ENCODE measurements at places on chromosomes 1 and 21. TPM values are rescaled to one million over a fixed set of nuclear protein-coding genes. Genes with fewer than 3 reads are reported as not detected.

GRCh38 chr21:41509145-41509496, 1.2 kb upstream of the TMPRSS2 start:
- peaks cover 42% of the 10 kb centered on the region for H3K27me3 ChIP-seq
- H3K4me1 ChIP-seq = peaks cover 14% of the 10 kb centered on the region
- DNase-seq = no peak

DNA sequence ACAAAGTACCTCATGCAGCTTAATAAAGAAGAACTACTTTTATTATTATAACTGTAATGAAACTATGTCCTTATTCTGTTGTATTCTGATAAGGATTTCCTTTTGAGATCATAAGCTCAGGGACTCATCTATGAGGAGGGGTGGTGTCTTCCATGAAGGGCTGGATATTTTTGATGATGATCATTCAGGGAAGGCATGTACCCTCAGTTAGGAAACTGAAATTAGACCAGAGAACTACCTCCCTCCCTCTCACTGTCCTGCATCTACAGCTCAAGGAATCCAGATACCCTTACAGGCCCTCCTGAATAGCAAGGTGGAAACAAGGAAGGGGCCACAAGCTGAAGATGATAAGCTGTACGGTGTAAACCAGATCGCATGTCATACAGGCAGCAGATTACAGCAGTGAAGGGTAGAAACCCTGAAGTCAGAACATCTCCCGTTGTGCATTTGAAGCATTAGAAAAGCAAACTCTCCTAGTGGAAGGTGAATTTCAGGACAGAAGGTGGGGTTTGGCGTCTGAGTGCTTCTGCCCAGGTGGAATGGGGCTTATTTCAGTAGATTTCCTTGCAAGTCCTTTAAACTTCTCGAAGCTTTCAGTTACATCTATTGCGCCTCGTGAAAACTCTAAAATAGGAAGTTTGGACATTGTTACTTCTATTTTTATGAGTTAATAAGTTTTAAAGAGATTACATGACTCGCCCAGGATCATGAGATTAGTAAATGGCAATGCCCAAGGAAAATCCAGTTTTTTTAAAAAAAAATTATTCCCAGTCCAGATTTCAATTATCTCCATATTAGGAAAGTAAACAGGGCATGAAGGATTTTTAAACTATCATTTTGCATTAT, 101.1 kb upstream of the HNRNPU start:
- no peaks in the 10 kb centered on the region for H3K36me3 ChIP-seq

- peak overlapping the region; percentile 0 for H3K27ac ChIP-seq
- H3K4me1 ChIP-seq = peaks cover 15% of the 10 kb centered on the region
- peaks cover 2% of the 10 kb centered on the region for H3K36me3 ChIP-seq
- no peak for DNase-seq
- H3K27me3 ChIP-seq = no peaks in the 10 kb centered on the region
Measured at GRCh38 chr1:98849969-98850636, 154.6 kb downstream of the PLPPR5 start.

DNA sequence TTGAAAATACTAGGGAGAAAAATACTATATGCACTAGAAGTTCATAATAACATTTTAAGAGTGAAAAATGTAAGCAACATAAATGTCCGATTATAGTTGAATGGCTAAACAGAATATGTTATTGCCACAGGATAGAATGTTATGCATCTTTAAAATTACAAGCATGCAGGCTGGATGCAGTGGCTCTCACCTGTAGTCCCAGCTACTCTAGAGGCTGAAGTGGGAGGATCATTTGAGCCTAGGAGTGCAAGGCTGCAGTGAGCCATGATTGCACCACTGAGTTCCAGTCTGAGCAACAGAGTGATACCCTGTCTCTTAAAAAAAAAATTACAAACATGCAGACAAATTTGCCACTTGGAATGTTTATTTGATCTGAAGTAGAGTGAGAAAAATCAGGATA, 3.0 kb upstream of the BATF3 start:
- no peaks in the 10 kb centered on the region for H3K36me3 ChIP-seq
- H3K4me1 ChIP-seq = peaks cover 32% of the 10 kb centered on the region
- H3K27ac ChIP-seq = peak overlapping the region; percentile 68
- no peaks in the 10 kb centered on the region for H3K27me3 ChIP-seq
- no peak for DNase-seq

GRCh38 chr1:48930011-48930410, 153.3 kb upstream of the BEND5 start:
- no peak overlapping the region for H3K27ac ChIP-seq
- no peaks in the 10 kb centered on the region for H3K4me1 ChIP-seq
- H3K27me3 ChIP-seq = no peaks in the 10 kb centered on the region
- no peak overlapping the region for H3K4me3 ChIP-seq
- no peaks in the 10 kb centered on the region for H3K36me3 ChIP-seq

GRCh38 chr1:151511636-151512215, 539 bp downstream of the CGN start:
- peak overlapping the region; percentile 57 for H3K27ac ChIP-seq
- H3K4me1 ChIP-seq = peaks cover 22% of the 10 kb centered on the region
- H3K36me3 ChIP-seq = no peaks in the 10 kb centered on the region
- H3K27me3 ChIP-seq = no peaks in the 10 kb centered on the region
- DNase-seq = peak; percentile 27

- H3K36me3 ChIP-seq = no peaks in the 10 kb centered on the region
- peaks cover 15% of the 10 kb centered on the region for H3K4me1 ChIP-seq
- no peak for DNase-seq
Measured at GRCh38 chr1:20153000-20153418, 13.9 kb downstream of the PLA2G2F start.

- no peak overlapping the region for H3K27ac ChIP-seq
- H3K27me3 ChIP-seq = no peaks in the 10 kb centered on the region
- peaks cover 2% of the 10 kb centered on the region for H3K36me3 ChIP-seq
- no peak for DNase-seq
- H3K4me1 ChIP-seq = peaks cover 20% of the 10 kb centered on the region
Measured at GRCh38 chr1:2251786-2252185, 23.7 kb downstream of the SKI start.

GRCh38 chr1:22143065-22144033, at the start of gene WNT4:
Gene WNT4, minus strand, starts transcription at chr1:22143097. Its CDS starts 175 bp downstream, at chr1:22142922.
- peak within 1 kb of the TSS; percentile 89 for H3K4me3 ChIP-seq
- peak; percentile 25 for DNase-seq
- peaks cover 7% of the 10 kb centered on the region for H3K4me1 ChIP-seq

DNA sequence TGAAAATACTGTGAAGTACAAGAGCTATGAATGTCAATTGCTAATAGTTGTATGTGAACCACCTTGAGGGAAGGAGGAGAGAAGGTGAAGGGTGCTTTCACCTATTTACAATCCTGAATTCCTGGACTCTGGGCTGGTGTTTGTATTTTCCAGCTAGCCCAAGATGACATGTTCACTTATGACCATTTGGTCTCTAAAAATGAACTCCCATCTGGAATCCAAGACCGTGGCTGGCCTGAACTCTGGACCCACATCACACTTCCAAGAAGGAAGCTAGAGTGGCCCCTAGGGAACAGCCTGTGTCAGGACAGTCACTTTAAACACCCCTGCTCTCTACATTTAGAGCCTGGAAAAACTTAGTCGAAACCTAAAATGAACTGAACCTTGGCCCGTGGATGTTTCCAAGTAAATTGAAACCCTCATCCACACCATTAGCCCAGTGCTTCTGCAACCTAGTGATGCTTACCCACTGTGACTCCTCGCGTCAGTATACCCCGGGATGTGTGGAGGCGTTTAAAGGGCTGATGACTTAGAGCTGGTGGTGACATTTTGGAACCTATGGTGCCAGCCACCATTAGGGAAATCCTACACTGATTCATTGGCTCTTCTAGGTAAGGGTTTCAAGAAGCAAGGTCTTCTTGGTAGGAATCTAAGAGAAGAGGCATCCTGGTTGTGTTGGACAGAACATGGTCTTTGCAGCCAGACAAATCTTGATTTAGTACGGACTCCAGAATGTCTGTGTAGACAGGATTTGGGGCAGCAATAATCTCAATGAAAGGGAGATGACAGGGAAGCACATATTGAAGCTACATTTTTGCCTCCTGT, 171.5 kb upstream of the IRF2BP2 start:
- H3K4me1 ChIP-seq = no peaks in the 10 kb centered on the region
- H3K36me3 ChIP-seq = no peaks in the 10 kb centered on the region
- H3K27ac ChIP-seq = no peak overlapping the region
- no peak for DNase-seq
- H3K4me3 ChIP-seq = no peak overlapping the region
- no peaks in the 10 kb centered on the region for H3K27me3 ChIP-seq

GRCh38 chr1:36034692-36035091, 49.2 kb upstream of the TEKT2 start:
- H3K4me3 ChIP-seq = no peak overlapping the region
- peaks cover 13% of the 10 kb centered on the region for H3K36me3 ChIP-seq

DNA sequence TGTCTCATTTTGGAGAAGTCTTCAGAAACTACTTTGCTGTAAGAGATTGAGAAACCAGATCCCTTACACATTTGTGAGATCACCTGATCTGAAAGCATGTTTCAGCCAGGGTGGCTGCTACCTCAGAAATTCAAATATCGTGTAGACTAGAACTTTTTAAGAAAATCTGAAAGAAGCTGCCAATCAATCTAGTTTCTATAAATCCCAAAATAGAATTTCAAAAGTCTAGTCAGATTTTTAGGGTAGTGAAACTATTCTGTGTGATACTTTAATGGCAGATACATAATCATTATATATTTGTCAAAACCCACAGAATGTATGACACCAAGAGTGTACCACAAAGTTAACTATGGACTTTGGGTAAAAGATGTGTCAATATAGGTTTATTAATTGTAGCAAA, 79.9 kb upstream of the PLPPR5 start:
- no peak for DNase-seq
- H3K27ac ChIP-seq = no peak overlapping the region
- no peak overlapping the region for H3K4me3 ChIP-seq
- no peaks in the 10 kb centered on the region for H3K4me1 ChIP-seq

- H3K4me1 ChIP-seq = no peaks in the 10 kb centered on the region
- no peak for DNase-seq
- H3K4me3 ChIP-seq = no peak overlapping the region
- no peaks in the 10 kb centered on the region for H3K36me3 ChIP-seq
- no peak overlapping the region for H3K27ac ChIP-seq
- peaks cover 40% of the 10 kb centered on the region for H3K27me3 ChIP-seq
Measured at GRCh38 chr1:7290971-7291970, 479.8 kb upstream of the VAMP3 start.

GRCh38 chr1:176033881-176034280, 173.2 kb downstream of the COP1 start:
- no peak for DNase-seq
- no peaks in the 10 kb centered on the region for H3K27me3 ChIP-seq
- H3K4me3 ChIP-seq = no peak overlapping the region
- H3K36me3 ChIP-seq = peaks cover 6% of the 10 kb centered on the region
- H3K4me1 ChIP-seq = peaks cover 6% of the 10 kb centered on the region
- no peak overlapping the region for H3K27ac ChIP-seq

GRCh38 chr1:156676820-156677615, at the start of gene NES:
Gene NES, minus strand, starts transcription at chr1:156677407. Its CDS starts 143 bp downstream, at chr1:156677264.
- peak within 1 kb of the TSS; percentile 29 for H3K27ac ChIP-seq
- H3K36me3 ChIP-seq = peaks cover 11% of the 10 kb centered on the region
- H3K4me3 ChIP-seq = peak within 1 kb of the TSS; percentile 63
- H3K4me1 ChIP-seq = peaks cover 11% of the 10 kb centered on the region
- H3K27me3 ChIP-seq = peaks cover 85% of the 10 kb centered on the region

- H3K4me1 ChIP-seq = peaks cover 11% of the 10 kb centered on the region
- peak overlapping the region; percentile 71 for H3K4me3 ChIP-seq
- H3K27me3 ChIP-seq = no peaks in the 10 kb centered on the region
- peaks cover 3% of the 10 kb centered on the region for H3K36me3 ChIP-seq
- H3K27ac ChIP-seq = no peak overlapping the region
- no peak for DNase-seq
Measured at GRCh38 chr1:1116701-1117468, 996 bp upstream of the C1orf159 start.

The OR2L2 gene
- 0.22 TPM for total RNA-seq

The FAM167B gene
- 0.72 TPM for total RNA-seq

The PGLYRP3 gene
- total RNA-seq = not detected

The ACTL8 gene
- not detected for total RNA-seq

The DNASE2B gene
- total RNA-seq = not detected

The TTC34 gene
- 1.1 TPM for total RNA-seq

The ALX3 gene
- not detected for total RNA-seq

The PODN gene
- not detected for total RNA-seq

The RSPO1 gene
- not detected for total RNA-seq

The ARMH1 gene
- 53.0 TPM for total RNA-seq

Data from T-helper 17 cell (primary cell).